MM.1S (cell line): ENCODE measurements at places on chromosomes 2 and 18.

DNA sequence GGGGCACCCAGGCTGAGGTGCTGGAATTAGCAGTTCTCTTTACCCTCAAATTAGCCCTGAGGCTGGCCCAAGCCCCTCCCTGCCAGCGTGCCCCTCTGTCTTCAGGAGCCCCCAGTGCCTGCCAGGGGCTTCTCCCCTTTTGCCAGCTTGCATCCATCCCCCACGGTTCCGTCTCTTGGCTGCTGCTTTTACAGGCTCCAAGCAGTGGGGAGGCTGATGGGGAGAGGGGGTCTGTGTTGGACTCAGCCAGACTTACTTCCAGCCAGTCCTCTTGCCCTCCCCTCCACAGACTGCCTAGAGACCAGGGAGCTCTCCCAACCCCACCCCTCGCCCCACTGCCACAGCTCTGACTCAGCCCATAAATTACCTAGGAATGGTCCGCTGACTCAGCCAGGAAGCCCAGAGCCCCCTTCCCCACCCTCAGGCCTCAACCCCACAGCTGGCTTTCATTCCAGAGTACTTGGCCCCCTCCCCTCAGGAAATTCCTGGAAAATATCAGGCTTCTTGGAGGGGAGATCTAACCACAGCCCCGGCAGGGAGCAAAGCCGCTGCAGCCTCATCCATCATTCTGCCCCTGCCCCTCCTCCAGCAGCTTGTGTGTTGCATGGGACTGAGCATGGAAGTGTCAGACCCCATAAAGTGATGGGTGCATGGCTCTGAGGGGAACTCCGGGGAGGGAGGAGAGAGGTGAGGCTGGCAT, 184.6 kb downstream of the ZFP36L2 start:
- no peak for DNase-seq

- DNase-seq = no peak
Observed at GRCh38 chr2:135475128-135475527, 55.9 kb downstream of the ZRANB3 start.

GRCh38 chr18:3624935-3625741, 175.2 kb downstream of the TGIF1 start:
- DNase-seq = no peak

GRCh38 chr2:121524685-121525425, 5.8 kb upstream of the RNU4ATAC start:
- DNase-seq = no peak

GRCh38 chr2:44935729-44936098, 5.8 kb upstream of the SIX3 start:
- no peak for DNase-seq

GRCh38 chr18:23357996-23358594, 95.0 kb upstream of the RIOK3 start:
- no peak for DNase-seq

GRCh38 chr18:51255693-51256092, 58.2 kb upstream of the MEX3C start:
- no peak for DNase-seq

DNA sequence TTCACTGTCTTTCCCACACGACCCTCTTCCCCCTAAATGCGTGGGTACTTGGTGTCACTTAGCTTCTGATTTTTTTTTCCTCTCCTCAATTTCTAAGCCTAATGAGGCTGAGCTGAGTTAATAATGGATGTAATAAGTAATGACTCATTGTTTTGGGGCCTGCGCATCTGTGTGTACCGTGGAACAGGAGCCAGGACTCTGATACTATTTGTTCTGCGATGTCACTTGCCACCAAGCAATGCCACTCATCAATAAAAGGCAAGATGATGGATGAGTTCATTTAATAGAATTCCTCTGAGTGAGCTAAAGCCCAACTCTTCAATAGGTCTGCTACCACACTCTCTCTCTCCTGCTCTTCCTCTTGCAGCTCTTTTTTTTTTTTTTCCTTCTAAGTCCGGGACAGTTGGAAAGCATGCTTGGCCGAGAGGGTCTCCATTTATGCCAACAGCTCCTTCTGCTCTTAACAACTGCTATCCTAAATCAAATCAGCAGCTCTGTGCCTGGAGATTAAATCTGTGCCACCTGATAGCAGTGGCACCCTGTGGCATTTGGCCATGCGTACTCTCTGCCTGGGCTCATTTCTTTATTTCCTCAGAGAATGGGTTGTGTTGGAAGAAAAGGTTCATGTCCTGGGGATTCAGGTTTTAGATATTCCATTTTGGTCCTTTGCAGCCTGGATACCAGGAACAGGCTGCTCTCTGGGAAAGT, 1284.2 kb upstream of the PIK3C3 start:
- no peak for DNase-seq

DNA sequence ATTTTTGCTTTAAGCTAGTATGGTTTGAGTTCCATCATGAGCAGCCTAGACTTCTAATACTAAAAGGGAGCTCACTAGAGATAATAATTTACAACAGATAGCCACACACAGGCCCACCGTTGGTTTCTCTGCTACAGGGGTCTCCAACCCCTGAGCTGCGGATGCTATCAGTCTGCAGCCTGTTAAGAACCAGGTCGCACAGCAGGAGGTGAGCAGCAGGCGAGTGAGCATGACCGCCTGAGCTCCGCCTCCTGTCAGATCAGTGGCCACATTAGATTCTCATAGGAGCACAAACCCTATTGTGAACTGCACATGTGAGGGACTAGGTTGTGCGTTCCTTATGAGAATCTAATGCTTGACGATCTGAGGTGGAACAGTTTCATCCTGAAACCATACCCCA, 150.6 kb downstream of the HRH4 start:
- DNase-seq = no peak

DNA sequence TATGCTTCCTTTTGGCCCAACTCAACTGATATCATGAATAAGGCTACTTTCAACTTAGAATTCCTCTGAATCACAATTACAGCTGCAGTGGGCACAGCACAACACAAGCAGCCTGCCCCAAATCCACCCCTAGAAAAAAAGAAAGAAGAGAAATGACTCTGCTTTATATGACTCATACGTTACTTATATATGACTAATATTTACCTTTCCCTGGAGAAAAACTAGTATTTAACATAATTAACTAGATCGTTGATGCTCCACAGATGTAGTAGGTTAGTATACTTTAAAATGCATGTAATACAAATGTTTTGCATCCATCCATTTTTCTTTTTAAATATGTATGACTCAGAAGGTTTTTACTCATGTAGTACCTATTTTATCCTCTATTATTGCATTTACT, 133.3 kb upstream of the UNC80 start:
- no peak for DNase-seq

DNA sequence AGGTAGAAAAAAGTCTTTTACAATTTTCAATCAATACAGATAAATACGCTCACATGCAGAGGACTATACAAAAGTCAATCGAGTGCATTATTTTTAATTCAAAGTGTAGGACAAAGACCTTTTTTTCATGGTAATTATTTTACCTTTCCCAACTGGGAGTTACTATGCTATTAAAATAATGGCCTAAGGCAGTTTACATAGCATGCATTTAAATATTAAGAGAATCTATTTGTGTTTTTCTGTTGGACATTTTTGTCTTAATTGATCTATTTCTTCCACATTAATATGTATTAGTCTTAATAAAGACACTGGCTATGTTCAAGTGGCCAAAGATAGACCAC, 130.2 kb upstream of the MAP3K20 start:
- no peak for DNase-seq

GRCh38 chr18:62413206-62413605, 88.1 kb downstream of the TNFRSF11A start:
- no peak for DNase-seq

DNA sequence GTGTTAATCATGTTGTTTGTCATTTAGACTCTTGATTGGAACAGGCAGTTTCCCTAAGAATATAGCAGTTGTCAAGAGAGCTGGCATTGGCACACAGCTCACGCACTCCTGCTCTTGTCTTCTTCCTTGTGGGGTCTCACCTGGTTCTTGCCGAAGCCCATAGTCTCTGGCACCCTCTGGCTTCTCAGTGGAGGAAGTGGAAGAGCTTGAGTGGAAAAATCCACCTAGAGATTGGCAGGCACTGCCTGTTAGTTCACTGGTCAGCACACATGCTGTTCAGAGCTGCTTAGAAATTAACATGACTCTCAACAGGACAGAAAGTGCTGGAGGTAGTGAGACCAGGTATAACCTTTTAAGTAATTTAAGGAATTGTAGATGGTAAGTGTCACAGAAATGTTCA, 28.3 kb downstream of the SCTR start:
- no peak for DNase-seq

GRCh38 chr2:219803294-219803693, 175.9 kb downstream of the SLC4A3 start:
- no peak for DNase-seq

DNA sequence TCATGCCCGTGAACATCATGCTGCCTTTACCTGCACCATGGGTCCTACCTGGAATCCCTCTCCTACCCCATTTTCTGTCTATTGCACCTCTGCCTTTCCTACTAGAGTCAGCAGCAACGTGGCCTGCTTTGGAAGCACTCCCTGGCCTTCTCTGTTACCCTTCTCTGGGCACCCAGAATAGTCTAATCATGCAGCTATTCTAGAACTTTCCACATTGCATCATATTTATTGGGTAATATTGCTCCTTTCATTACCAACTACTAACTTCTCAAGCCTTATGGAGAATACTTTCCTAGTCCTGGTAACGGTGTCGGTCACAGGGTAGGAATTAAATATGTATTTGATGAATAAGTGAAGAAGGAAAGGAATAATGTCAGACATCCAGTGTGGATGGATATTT, 33.3 kb upstream of the CREG2 start:
- no peak for DNase-seq

- DNase-seq = peak; percentile 65
Observed at GRCh38 chr2:57549642-57550102, 496.9 kb upstream of the VRK2 start.

DNA sequence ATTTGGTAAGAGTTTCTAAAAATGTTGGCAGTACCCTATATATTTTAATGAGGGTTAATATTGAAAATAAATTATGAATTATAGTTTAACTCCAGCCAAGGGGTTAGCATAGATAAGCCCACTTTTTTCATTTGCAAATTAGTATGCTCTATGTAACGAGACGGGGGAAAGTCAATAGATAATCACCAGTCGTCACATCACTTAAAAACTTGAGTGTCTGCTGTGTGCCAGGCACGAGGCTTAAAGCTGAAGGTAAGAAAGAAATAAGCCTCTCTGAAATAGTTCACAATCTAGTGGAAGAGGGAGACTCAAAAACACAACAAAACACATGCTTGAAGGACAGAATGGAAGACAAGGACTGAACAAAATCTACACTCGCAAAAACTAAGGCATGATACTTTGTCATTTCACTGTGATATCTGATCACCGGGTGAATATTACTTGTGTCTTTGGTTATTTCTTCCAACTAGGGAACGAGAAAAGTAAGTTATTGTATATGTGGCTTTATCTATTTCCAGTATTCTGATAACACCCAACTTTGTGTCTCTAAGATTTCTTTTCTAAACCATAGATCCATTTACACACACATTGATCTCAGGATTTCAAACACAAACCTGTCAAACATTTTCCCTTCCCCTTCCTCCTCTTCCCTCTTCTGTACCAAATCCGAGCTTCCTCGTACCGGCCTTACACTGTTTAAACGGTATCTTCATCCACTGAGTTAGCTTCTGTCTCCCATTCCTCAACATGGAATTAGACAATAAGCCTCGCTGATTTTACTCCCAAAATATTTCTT, 199.1 kb downstream of the PIEZO2 start:
- no peak for DNase-seq

DNA sequence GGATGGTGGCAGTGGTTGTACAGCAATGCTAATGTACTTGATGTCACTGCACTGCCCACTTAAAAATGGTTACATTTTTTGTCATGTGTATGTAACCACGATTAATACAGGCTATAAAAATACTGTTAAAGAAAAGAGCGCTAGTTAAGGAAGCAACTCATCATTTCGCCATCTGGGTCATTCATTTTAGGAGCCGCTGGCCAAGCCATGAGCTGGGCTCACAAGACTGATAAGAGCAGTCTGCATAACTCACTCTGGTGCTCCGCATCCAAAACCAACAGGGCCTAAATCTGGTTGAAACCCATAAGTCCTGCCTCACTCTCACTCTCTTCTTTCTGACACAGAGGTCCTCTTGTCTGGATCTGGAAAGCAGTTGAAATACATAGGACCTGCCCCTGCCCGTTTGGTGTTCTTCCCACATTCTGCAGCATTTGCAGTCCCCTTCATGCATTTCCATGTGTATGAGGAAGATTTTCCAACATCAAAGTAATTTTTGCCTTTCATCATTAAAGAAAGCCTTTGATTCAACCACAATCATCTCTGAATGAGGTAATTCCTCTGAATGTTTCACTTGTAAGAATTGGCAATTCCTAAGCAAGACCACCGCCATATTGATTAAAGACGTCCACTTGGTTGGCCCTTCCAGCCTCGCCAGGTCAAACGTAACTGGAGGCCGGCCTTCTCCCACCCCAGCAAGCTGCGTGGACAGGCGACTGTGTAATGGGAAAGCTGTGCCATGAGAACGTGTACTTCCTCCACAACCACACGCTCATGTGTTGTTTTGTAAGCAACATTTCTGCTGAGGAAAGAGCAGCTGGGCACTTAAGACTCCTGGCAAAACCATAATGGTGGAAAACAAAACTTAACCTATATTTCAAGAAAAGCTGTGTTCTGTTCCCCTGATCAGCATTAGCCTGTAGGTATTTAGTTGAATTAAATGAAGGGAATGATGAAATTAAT, 112.2 kb downstream of the VAPA start:
- DNase-seq = no peak

GRCh38 chr2:220348206-220348605, 720.8 kb downstream of the SLC4A3 start:
- no peak for DNase-seq

DNA sequence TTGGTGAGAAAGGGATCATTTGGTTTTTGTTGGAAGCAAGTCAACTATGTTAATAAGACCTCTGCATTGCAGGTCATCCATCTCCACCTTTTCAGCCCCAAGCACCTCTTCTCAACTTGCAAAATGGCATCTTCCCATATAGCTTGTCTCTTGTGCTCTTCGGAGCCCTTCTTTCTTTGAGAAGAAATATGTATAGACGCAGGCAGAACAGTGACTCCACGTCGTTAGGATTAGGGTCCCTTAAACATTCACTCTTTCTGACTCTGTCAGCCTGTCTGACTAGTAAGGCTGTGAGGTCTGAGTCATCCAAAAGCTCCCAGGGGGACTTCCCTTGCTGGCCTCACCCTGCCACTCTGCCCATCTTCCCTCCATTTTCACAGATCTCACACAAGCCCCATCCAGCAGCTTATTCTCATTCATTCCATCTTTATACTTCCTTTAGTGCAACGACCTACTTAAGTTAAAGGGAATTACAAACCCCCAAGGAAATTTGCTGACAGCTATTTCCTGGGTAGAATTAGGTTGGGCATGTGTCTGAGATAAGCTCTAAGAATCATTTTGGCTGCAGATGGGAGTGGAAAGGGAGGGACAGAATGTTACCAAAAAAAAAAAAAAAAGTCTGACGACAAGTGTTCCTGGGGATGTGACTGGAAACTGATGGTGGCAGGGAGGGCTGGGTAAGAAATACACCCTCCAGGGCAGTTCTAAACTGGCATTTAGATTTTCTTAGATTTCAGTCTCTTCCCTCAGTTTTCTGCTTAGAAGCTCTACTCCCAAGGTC, 37.7 kb upstream of the MEX3C start:
- DNase-seq = no peak

- DNase-seq = no peak
Observed at GRCh38 chr2:164102366-164102765, 366.6 kb upstream of the FIGN start.

- DNase-seq = no peak
Observed at GRCh38 chr2:32735348-32735747, 107.5 kb downstream of the TTC27 start.
